CD4-positive, alpha-beta T cell (primary cell): ENCODE measurements at places on chromosomes 3 and 15. TPM values are rescaled to one million over a fixed set of nuclear protein-coding genes. Genes with fewer than 3 reads are reported as not detected.

GRCh38 chr3:137249311-137249940 is 291.6 kb downstream of the IL20RB start:
- no peaks in the 10 kb centered on the region for H3K4me1 ChIP-seq
- no peak overlapping the region for H3K4me3 ChIP-seq
- no peak overlapping the region for H3K27ac ChIP-seq

GRCh38 chr15:79132361-79132760 is 41.8 kb upstream of the RASGRF1 start:
- peaks cover 5% of the 10 kb centered on the region for H3K27me3 ChIP-seq
- DNase-seq, result no peak
- no peaks in the 10 kb centered on the region for H3K4me1 ChIP-seq
- H3K4me3 ChIP-seq, result no peak overlapping the region
- H3K27ac ChIP-seq, result no peak overlapping the region
- no peaks in the 10 kb centered on the region for H3K36me3 ChIP-seq

DNA sequence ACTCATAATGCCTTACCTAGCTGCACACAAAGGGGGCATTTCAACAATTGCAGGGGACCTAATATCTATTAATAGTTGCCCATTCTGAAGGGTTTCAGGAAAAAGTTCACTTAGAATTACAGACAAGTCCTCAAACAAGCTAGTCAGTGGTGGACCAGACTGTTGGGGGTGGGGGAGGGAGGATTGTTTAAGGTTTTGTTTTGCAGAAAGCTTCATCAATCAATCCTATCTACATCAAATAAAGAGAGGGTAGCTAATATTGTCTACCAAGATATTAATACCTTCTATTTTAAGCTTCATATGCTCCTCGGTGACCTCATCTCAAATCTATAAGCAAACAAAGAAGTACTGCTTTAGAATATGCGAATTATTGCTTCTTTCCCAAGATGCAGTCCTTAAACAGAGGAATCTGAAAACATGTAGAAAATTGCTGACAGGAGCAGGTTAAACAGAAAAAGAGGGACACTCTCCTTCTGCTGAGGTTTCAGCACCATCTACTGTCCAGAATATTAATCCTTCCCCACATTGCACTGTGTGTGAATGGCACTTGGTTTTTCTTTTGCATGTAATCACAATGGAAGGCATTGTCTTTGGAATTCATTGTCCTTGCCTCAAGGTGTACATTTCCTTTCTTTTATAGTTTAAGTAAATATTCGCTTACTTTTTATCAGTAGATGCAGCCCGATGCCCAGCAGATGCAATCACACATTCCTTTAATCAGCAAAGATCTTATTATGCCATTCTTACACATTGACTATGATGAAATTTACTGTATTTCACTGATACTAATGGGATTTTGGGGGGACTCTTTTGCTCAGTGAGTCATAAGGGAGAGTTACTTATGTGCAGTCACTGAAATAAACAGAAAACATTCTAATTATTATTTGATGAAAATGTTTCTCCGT is 94.7 kb downstream of the IL5RA start:
- no peaks in the 10 kb centered on the region for H3K36me3 ChIP-seq
- H3K27me3 ChIP-seq, result peaks cover 8% of the 10 kb centered on the region
- H3K4me3 ChIP-seq, result no peak overlapping the region
- no peaks in the 10 kb centered on the region for H3K4me1 ChIP-seq
- DNase-seq, result no peak

DNA sequence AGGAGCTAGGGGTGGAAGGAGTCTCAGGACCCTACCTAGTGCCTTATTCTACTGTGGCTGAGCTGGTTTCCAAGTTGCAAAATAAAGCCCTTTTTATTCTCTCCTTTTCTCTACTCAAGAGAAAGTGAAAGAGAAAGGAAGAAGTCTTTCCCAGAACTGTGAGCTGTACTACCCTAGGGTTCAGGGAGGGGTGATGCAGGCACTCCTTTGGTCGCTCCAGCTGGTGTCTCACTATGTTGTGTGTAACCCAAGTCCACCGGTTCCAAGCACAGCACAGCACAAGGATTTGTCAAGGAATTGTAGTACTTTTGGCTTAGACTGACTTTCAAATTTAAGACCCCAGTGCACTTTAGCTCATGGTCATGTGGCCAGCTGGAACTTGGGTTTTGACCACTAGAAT is 1721.7 kb downstream of the OTOL1 start:
- no peaks in the 10 kb centered on the region for H3K36me3 ChIP-seq
- no peak for DNase-seq
- H3K4me1 ChIP-seq, result no peaks in the 10 kb centered on the region
- H3K27ac ChIP-seq, result no peak overlapping the region
- H3K27me3 ChIP-seq, result no peaks in the 10 kb centered on the region

DNA sequence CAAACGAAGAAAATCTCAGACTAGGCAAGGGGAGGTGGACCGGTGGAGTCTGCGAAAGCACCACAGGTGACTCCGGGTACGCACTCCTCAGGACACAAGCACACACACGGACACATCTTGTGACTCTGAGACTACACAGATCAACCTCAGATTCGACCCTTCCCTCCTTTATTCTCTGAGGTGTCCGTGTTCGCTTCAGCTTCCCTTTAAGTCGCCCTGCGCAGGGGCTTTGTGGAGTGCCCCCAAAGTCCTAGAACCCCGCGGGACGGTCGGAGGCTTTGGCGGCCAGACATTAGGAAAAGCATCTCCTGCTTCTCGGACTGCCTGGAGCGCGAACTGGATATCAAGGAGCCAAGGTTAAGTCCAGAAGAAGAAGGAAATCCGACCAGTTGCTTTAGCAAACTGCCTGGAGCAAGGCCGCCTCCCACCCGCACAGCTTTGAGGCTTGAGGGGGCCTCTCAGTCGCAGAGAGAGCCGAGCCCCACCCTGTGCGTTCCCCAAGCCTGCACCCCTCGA is 730 bp downstream of the DGKG start:
- peaks cover 11% of the 10 kb centered on the region for H3K4me1 ChIP-seq
- H3K4me3 ChIP-seq, result peak overlapping the region; percentile 37
- no peak for DNase-seq
- H3K27ac ChIP-seq, result no peak overlapping the region
- no peaks in the 10 kb centered on the region for H3K36me3 ChIP-seq

GRCh38 chr3:70829092-70829491 is 516.7 kb upstream of the MDFIC2 start:
- H3K4me1 ChIP-seq, result no peaks in the 10 kb centered on the region
- no peak overlapping the region for H3K4me3 ChIP-seq
- H3K27me3 ChIP-seq, result no peaks in the 10 kb centered on the region
- DNase-seq, result no peak
- no peak overlapping the region for H3K27ac ChIP-seq
- no peaks in the 10 kb centered on the region for H3K36me3 ChIP-seq

The OSTN gene
- not detected for total RNA-seq

The KNG1 gene
- not detected for total RNA-seq

The IGDCC3 gene
- total RNA-seq, result not detected
